Calu3 (cell line): ENCODE measurements at places on chromosomes 2 and 18.
A peak's percentile ranks its signal among the peaks of the same experiment; 100 is the strongest.

DNA sequence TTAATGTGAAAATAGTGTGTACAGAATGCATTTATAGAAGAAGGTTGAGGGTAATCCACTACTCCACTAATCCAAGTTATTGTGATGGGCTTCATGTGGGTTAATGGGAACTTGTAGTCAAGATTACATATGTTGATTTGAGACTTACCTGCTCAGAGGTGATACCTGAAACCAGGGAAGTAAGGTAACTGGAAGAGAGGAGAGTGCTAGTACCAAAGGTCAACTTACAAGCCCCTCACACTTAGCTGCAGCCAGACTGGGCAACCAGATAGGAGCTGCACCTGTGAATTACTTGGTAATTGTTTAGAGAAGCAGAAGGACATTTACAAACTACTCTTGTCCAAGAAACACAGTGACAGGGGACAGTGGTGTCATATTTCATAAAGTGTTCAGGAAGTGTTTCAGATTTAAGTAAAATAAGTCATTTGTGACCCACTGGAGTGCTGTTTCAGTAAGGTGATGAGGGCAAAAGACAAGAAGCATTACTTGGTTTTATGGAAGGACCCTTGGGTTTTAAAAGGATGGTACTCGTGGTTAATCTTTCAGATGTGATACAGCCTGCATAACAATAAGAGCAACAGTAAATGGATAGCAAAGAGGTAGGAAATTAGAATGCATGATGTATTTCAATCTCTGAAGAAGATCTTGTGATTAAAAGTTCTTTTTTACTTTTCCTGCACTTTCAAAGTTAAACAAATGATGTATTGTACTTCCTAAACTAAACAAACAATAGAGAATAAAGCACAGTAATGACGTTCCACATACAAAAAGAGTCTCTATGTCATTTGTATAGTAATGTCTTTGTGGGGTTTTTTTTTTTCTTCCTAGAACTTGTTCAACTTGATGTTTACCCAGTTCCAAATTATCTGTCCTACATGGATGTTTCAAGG is 189.3 kb downstream of the PHLPP1 start:
- no peak for DNase-seq
- peaks cover 17% of the 10 kb centered on the region for H3K4me1 ChIP-seq
- H3K27me3 ChIP-seq, result no peaks in the 10 kb centered on the region
- peaks cover 5% of the 10 kb centered on the region for H3K36me3 ChIP-seq
- peak overlapping the region; percentile 10 for H3K27ac ChIP-seq

DNA sequence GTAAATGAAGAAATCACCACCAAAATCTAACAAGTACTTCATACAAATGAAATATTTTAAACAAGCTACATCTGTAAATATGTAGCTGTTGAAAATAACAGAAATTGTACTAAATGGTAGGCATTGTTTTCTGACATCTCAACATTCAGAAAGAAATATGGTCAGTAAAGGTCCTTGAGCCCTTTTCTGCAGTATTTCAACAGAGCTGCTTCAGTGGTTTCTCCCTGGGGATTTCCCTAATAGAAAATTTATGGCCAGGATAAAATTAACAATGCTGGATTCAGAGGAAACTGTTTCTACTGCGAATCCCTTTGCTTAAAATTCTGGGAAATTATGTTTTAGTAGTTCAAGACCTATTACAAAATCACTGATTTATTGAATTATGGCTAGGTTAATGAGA is 256.6 kb downstream of the PIEZO2 start:
- no peak for DNase-seq
- no peak overlapping the region for H3K4me3 ChIP-seq
- H3K27ac ChIP-seq, result no peak overlapping the region
- H3K4me1 ChIP-seq, result peaks cover 5% of the 10 kb centered on the region
- no peaks in the 10 kb centered on the region for H3K36me3 ChIP-seq

- peak overlapping the region; percentile 75 for H3K27ac ChIP-seq
- H3K4me3 ChIP-seq, result no peak overlapping the region
- peak; percentile 65 for DNase-seq
- H3K4me1 ChIP-seq, result peaks cover 46% of the 10 kb centered on the region
- no peaks in the 10 kb centered on the region for H3K27me3 ChIP-seq
- peaks cover 19% of the 10 kb centered on the region for H3K36me3 ChIP-seq
Observed at GRCh38 chr18:22563164-22563583, 145.5 kb upstream of the CTAGE1 start.

DNA sequence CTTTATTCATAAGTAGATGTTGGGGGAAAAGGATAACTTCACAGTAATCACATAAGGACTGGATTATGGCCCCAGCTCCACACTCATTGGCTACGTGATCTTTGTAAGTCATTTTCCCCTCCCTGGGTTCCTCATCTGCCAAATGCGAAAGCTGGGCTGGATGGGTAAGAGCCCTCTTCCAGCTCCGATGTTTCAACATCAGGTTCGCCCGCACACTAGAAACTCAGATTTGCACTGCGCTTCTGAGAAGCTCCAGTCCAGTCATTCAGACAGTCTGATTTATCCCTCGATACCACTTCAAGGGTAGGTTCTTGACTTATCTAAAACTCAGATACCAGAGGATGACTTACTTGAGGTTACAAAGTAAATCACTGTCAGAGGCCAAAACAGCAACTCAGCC is 31.0 kb upstream of the RMDN2 start:
- H3K27me3 ChIP-seq, result no peaks in the 10 kb centered on the region
- no peak overlapping the region for H3K4me3 ChIP-seq
- H3K36me3 ChIP-seq, result no peaks in the 10 kb centered on the region
- H3K4me1 ChIP-seq, result peaks cover 23% of the 10 kb centered on the region

- no peaks in the 10 kb centered on the region for H3K4me1 ChIP-seq
- H3K27me3 ChIP-seq, result no peaks in the 10 kb centered on the region
- H3K36me3 ChIP-seq, result peaks cover 5% of the 10 kb centered on the region
- DNase-seq, result no peak
- H3K4me3 ChIP-seq, result no peak overlapping the region
Observed at GRCh38 chr18:3192752-3193151, 27.0 kb downstream of the MYOM1 start.

GRCh38 chr2:188306271-188306670 is 14.6 kb downstream of the GULP1 start:
- DNase-seq, result no peak
- H3K27me3 ChIP-seq, result no peaks in the 10 kb centered on the region
- peaks cover 72% of the 10 kb centered on the region for H3K4me1 ChIP-seq

- no peaks in the 10 kb centered on the region for H3K4me1 ChIP-seq
- no peak overlapping the region for H3K27ac ChIP-seq
- no peaks in the 10 kb centered on the region for H3K27me3 ChIP-seq
- H3K36me3 ChIP-seq, result no peaks in the 10 kb centered on the region
- DNase-seq, result no peak
Observed at GRCh38 chr18:64037812-64038414, 68.0 kb downstream of the SERPINB8 start.
